Ovary (tissue), 10 donors: ENCODE measurements at places on chromosomes 16 and 17. TPM values are rescaled to one million over a fixed set of nuclear protein-coding genes. Genes with fewer than 3 reads are reported as not detected.

GRCh38 chr16:13873835-13874438 lies 46.0 kb upstream of the ERCC4 start:
- H3K36me3 ChIP-seq, result no peaks in the 10 kb centered on the region
- H3K27me3 ChIP-seq, result no peaks in the 10 kb centered on the region
- DNase-seq, result no peak
- no peak overlapping the region for H3K27ac ChIP-seq

GRCh38 chr17:55680686-55681341 lies 41.9 kb downstream of the TMEM100 start:
- no peak overlapping the region for H3K27ac ChIP-seq
- no peaks in the 10 kb centered on the region for H3K27me3 ChIP-seq
- no peaks in the 10 kb centered on the region for H3K36me3 ChIP-seq
- DNase-seq, result no peak
- H3K4me1 ChIP-seq, result no peaks in the 10 kb centered on the region

VAT1L gene
- 0.57 TPM for total RNA-seq

DNA sequence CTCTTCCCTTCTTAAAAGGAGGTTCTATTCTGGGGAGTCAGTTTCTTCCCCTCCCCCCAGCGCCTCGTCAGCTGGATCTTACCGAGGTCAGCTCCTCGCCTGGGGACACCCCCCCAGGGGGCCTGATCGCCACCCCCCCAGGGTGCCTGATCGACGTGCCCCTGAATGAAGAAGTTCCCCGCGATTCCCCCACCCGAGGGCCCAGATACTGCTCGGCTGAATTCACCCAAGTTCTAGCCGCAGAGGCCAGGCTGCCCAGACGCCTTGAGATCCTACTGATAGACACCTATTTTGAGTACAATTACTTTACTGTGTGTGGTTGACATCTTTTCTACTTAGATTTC lies 1.4 kb downstream of the RAB11FIP3 start:
- no peaks in the 10 kb centered on the region for H3K27me3 ChIP-seq
- peaks cover 9% of the 10 kb centered on the region for H3K4me1 ChIP-seq
- H3K36me3 ChIP-seq, result no peaks in the 10 kb centered on the region
- peak overlapping the region; percentile 58 for H3K4me3 ChIP-seq
- H3K27ac ChIP-seq, result no peak overlapping the region

DNA sequence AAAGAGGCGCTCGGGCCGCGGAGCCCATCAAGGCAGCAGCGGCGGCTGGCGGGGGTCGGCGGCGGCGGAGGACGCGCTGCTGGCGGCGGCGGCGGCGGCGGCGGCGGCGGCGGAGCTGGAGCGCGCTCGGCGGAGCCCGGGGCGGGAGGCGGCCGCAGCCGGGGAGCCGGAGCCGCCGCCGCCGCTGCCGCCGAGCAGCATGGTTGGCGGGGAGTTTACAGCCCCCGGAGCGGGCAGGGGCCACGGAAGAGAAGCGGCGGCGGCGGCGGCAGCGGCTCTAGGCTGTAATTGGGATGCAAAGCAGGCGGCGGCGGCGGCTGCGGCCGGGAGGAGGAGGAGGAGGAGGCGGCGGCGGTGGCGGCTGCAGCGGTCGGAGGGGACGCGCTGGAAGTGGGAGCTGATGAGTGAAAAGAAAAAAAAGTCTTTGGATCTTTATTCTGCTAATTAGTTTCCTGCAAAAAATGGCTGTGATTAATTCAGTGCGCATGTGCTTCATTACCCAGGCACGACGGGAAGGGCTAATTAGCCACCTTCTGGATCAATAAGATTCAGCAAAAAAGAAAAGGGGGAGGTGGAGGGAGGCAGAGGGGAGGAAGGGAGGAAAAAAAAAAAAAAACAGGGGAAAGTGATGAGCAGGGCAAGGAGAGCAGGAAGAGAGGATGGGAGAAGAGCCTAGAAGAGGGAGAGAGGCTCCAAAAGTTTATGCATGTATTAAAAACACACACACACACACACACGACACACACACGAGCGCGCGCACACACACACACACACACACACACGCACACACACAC lies 10.9 kb upstream of the ZFHX3 start:
- H3K4me3 ChIP-seq, result peak overlapping the region; percentile 77
- DNase-seq, result peak; percentile 53
- H3K36me3 ChIP-seq, result no peaks in the 10 kb centered on the region
- peaks cover 1% of the 10 kb centered on the region for H3K4me1 ChIP-seq

DCUN1D3 gene
- total RNA-seq, result 16.5 TPM

KRTAP4-1 gene
- not detected for total RNA-seq

DNA sequence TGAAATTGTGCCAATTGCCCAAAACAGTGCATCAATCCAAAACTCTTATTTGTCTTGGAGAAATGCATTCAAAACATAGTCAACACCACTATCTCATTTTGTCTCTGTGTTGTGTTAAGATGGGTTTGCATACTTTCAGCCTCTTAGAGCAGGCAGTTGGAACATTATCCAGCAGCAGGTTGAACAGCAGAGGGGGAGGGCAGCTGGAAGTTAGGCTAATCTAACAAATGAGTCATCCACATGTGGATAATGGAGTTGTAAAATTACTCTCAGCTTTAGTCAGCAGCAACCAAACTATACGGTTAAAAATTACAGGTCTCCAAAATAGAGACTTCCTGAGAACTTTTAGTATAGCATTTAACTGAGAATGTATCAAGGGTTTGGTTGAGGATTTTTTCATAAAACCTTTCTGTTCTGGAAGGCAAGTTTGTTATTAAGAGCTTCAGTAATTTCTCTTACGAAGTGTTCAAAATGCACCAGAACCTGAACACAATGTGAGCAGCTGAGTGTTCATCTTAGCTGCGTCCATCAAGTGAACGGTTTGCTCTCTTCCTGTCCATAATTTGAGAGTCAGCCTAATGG lies 46.3 kb downstream of the PRKCA start:
- no peaks in the 10 kb centered on the region for H3K27me3 ChIP-seq
- peak; percentile 61 for DNase-seq
- no peaks in the 10 kb centered on the region for H3K36me3 ChIP-seq
- H3K27ac ChIP-seq, result no peak overlapping the region
- H3K4me3 ChIP-seq, result no peak overlapping the region

SYCE1L gene
- total RNA-seq, result 12.1 TPM

FNDC8 gene
- not detected for total RNA-seq

CCL1 gene
- total RNA-seq, result not detected

DNA sequence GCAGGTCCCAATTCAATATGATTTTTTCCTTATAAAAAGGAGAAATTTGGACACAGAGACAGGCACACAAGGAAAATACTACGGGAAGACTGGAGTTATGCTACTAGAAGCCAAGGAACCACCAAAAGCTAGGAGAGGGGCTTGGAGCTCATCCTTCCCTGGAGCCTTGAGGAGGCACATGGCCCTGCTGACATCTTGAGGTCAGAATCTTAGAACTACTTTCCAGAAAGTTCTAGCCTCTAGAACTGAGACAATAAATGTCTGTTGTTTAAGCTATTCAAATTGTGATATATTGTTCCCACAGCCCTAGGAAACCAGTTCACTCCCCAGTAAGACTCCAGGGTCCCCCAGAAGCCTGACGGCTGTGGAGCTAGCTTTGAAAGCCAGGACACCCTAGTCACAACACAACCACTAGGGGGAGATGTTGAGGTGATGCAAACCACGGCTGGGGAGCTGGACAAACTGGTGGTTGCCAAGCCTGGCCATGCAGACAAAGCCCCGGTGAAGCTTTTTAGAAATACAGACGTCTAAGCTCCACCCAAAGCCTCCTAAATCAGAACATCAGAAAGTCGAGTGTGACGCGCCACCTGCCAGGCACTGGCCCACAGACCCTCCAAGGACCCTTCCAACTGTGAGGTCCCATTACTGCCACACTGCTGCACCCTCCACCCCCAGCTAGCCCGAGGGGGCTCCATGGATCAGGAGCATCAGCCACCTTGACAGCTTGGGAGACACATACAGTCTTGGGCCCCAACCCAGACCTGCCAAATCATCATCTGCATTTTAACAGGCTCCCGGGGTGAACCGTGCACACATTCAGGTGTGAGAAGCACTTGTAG lies 106.4 kb downstream of the SLC39A11 start:
- no peaks in the 10 kb centered on the region for H3K27me3 ChIP-seq
- no peaks in the 10 kb centered on the region for H3K4me1 ChIP-seq
- H3K27ac ChIP-seq, result no peak overlapping the region
- no peaks in the 10 kb centered on the region for H3K36me3 ChIP-seq
- H3K4me3 ChIP-seq, result no peak overlapping the region

SLC9A5 gene
- total RNA-seq, result 0.36 TPM

- no peak overlapping the region for H3K4me3 ChIP-seq
- DNase-seq, result no peak
- no peak overlapping the region for H3K27ac ChIP-seq
- no peaks in the 10 kb centered on the region for H3K4me1 ChIP-seq
Observed at GRCh38 chr17:66032082-66032712, 159.7 kb downstream of the CEP112 start.
